Stimulated activated CD4-positive, alpha-beta T cell treated with anti-CD3 and anti-CD28 coated beads, Interleukin-15, amount 100 ng/mL, for 1 hour (primary cell): ENCODE measurements at places on chromosomes 7 and 10.

DNA sequence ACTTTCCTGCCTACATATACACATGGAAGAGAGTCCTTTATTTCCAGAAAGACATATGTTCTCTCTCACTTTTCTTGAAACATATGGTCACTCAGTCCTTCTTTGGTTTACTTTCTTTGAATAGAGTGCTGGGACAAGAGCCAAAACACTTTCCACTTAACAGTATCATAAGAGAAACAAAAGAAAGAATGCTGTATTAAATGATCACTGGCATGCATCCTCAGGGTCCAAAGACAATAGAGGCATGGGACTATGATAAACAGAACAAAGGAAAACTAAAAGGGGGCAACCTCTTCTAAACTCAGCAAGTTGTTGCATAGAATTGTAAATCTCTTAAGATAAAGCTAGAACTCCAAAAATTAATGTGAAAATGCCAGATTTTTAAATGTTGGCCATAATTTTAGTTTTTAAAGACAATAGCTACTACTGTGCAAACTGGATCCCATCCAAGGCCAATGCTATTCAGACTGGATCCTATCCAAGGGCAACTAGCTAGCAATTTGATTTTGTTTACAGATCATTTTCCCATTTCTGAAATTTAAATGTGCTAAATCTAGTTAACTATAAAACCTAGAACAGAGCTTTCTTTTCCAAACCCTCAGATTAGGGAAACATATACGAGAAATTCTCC, 687.5 kb downstream of the SORCS3 start:
- DNase-seq = no peak

DNA sequence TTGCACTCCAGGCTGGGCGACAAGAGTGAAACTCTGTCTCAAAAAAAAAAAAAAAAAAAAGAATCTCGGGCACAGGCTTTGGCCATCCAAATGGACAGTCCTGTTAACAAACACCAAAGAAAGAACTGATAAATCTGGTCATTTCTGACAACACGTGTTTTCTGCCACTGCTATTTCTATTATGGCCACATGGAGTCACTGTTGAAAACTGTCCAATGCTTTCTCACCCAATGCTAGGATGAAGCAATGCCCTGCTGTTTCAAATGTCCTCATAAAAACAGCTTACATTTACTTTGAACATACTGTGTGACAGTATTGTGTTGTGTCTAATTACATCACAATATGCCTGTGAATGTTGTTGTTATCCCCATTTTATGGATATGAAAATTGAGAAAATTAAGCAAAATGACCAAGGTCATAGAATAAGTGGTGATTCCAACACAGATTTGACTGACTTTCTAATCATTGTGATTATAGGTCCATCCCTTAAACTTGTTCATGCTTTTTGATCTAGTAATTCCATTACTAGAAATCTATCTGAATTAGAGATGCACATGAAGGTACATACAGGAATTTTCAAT, 19.9 kb upstream of the MAP3K8 start:
- DNase-seq = no peak

GRCh38 chr10:121426307-121426706, 171.9 kb downstream of the FGFR2 start:
- DNase-seq = no peak

- no peak for DNase-seq
Observed at GRCh38 chr7:132317701-132318351, 258.4 kb downstream of the PLXNA4 start.
